ENCODE measurements at places on chromosomes 5 and 9.

GRCh38 chr5:59098743-59099142 lies 515.9 kb downstream of the RAB3C start:
- DNase-seq = no peak

GRCh38 chr5:15635289-15635616 lies 135.3 kb downstream of the FBXL7 start:
- no peak for DNase-seq

- DNase-seq = peak; percentile 46
Observed at GRCh38 chr5:141330299-141331080, at the start of gene PCDHGA1. PCDHGA1 (plus strand) TSS chr5:141330514.

DNA sequence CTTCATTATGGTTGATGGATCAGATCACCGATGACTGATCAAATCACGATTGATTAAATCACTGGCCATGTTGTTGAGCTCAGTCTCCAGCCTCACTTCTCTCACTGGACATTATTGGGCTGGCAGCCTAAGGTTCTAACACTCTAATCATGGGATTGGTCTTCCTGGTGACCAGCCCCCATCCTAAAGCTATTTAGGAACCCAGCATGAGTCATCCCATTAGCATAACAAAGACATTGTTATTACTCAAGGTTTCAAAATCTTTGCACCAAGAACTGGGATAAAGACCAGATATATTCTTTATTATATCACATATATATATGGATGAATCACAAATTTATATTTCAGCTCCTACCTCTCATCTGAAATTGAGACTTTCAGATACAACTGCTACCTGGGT lies 272.1 kb upstream of the IL12B start:
- peak; percentile 31 for DNase-seq

DNA sequence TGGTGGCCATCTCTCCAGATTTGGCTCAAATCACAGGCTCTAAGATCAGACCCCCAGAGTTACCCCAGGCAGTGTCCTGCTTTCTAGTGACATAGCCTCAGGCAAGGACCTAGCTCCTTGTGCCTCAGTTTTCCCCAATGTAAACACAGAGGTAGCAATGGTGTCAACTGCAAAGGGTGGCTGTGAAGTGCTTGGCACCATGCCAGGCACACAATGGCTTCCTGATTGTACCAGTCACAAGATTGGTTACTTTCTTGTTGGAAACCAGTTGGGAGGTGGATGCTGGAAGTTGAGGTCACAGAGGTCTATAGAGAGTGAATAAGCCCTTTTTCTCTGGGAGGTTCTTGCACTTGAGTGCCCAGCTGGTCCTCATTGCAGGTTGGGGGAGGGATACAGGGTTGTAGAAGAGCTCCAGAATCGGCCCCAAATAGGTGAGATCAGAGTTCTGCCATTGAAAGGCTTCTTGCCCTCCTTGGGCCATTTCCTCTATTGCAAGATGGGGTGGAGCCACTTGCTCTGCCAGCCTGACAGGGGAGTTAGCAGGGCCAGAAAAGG lies 2.3 kb downstream of the STKLD1 start:
- no peak for DNase-seq

GRCh38 chr9:71361357-71361756 lies 239.9 kb upstream of the TRPM3 start:
- no peak for DNase-seq

DNA sequence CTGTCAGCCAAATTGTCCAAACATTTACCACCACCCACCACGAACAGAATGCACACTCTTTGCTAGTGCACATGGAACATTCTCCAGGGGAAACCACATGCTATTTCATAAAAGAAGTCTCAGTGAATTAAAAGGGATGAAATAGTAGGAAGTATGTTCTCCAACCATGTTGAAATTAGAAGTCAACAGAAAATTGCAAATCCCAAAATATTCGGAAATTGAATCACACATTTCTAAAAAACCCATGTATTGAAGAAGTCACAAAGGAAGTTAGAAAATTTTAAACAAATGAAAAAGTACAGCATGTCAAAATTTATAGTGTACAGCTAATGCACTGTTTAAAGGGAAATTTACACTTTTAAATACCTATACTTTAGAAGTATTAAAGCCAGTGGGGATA lies 50.8 kb downstream of the TGFBR1 start:
- DNase-seq = no peak
